ENCODE measurements at places on chromosomes 3 and 15.

- DNase-seq: no peak
These were observed 580.5 kb downstream of the NSUN3 start for GRCh38 chr3:94643400-94643799.

DNA sequence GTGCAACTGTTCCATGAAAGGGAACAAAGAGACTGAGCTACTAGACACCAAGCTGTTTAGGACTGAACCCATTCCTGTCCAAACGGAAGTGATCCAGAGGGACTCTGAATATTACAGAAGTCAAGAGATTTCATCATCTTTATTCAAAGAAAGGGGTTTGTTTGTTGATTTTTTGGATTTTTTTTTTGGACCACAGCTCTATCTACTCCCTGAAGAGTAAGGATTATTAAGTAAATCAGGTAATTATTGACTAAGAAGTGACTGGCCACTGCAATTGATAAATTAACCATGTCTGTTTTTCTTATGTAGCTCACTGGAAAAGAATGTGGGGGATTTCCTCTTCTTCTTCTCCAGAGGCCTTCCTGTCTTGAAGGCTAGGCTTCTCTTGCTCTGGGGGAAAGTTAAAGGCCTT lies 146.6 kb upstream of the TPM1 start:
- peak; percentile 96 for DNase-seq

- peak; percentile 60 for DNase-seq
These were observed 261.3 kb upstream of the NECTIN3 start for GRCh38 chr3:110810356-110810755.

- DNase-seq: no peak
These were observed 226.3 kb upstream of the MRPL3 start for GRCh38 chr3:131728898-131729642.

DNA sequence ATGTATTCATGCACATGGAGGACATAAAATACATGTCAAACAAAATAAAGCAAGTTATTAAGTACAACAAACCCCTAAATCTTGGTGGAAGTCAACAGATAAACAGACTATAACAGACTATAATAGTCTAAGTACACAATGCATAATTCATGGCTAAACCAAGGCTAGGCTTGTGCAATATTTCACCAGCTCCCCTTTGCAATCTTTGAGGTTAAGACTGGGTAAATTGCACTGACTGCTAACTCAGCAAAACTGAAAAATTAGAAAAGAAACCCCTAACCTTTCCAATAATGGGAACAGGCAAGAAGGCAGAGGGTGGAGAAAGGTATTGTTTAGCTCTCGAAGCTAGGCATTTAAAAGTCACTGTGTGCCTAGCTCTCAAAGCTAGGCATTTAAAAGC lies 304.9 kb upstream of the WNT5A start:
- no peak for DNase-seq

DNA sequence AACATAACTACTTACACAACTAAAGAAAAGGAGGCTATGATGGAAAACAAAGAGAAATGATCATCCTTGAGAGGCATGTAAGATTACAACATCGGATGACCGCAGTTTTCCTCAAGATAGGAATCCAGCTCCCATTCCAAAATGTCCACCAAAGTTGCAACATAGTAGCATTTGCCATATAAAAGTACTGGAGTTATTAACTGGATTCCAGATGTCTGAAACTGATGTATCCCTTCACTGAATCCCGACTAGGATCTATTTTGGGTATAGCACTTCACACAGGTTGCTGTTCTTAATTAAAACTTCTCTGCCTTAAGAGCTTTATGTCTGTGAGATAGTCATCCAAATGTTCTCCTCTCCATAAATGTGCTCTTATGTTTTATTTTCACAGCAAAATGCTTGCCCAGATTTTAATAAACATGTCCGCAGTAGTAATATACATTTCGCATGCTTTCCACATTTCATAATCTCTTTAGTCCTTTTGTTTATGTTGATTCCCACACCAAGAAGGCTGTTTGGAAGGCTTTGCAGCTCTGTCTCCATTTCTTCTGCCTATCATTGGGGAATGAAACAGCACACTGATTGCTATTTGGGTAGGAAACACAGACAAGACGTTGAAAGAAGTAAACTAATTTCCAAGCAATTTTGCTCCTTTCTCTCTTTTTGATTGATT lies 716.5 kb upstream of the CFAP20DC start:
- peak; percentile 75 for DNase-seq

GRCh38 chr15:83193721-83194120 lies 13.9 kb downstream of the HDGFL3 start:
- DNase-seq: no peak

DNA sequence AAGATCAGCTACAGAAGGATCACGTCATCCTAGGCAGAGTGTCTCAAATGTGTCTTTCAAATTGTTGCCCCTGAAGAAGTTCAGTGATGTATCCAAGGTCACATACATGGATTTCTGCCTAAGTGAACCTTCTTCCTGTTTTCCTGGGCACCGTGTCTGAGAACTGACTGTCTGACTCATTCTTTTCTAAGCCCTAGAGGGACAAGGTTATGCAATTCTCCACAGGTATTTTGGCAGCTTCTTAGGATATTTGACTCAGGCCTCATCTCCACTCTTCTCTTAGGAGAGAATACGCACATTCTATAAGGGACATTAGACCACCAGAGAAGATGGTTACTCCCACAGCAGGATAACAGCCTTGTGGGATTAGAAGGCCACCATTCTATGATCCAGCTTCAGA lies 391.9 kb upstream of the THBS1 start:
- DNase-seq: peak; percentile 98

GRCh38 chr3:39273119-39273518 lies 6.7 kb downstream of the CX3CR1 start:
- DNase-seq: no peak

GRCh38 chr15:27219636-27220035 lies 248.7 kb downstream of the GABRG3 start:
- no peak for DNase-seq

DNA sequence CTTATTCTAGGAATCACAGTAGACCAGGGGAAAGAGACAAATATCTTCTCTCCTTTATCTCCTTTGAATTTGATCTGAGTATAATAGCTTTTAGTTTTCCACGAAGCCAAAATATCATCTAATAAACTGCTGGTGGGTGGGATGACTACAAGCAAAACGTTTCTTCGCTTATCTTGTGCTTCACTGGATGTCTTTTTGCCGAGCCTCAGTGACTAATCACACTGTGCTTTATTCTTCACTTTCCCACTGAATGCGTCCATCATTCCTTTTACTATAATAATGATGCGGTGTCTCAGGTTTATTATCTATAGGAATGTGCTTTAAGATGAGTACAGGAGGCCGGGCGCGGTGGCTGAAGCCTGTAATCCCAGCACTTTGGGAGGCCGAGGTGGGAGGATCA lies 32.5 kb downstream of the CEP152 start:
- DNase-seq: no peak

GRCh38 chr15:47548231-47548630 lies 169.1 kb upstream of the SEMA6D start:
- no peak for DNase-seq

GRCh38 chr3:85737846-85738245 lies 779.1 kb downstream of the CADM2 start:
- DNase-seq: no peak

- DNase-seq: no peak
These were observed 592.8 kb downstream of the TUSC7 start for GRCh38 chr3:117302428-117302827.

DNA sequence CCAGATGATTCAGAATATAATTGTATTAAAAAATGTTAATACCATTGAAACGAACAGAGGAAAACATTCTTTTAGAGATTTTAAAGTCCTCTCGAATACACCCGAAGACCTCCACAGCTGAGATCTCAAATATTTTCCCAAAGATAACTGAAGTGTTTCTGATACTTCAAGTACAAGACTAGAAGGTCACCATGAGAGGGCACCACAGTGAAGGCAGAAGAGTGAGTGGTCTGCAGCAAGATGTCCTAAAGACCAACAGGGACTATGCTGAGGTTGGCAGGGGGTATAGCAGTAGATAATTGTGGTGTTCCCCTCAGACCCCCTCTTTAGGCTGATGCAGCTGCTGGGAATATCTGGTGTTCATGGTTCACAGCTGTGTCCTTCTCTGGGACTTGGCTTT lies 156.5 kb downstream of the PDCD6IP start:
- peak; percentile 23 for DNase-seq

GRCh38 chr3:137692803-137693431 lies 71.2 kb upstream of the SOX14 start:
- no peak for DNase-seq

DNA sequence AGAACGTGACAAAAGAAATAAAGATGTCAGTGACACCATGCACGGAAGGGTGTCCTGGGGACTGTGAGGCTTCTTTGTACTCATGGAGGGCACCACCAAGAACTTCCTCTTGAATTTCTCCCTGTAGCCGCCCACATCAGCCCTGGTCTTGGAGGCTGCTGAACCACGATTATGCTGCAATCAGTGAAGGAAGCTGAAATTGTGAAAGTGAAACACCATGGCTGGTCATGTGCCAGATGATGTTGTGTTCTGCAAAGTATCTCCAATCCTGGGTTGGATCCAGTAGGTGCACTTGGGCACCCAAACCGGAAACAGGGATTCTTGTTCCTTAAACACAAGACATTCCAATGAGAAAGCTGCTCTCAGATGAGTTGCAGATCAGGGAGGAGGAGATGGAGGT lies 104.4 kb upstream of the GOLGA6L6 start:
- DNase-seq: no peak

DNA sequence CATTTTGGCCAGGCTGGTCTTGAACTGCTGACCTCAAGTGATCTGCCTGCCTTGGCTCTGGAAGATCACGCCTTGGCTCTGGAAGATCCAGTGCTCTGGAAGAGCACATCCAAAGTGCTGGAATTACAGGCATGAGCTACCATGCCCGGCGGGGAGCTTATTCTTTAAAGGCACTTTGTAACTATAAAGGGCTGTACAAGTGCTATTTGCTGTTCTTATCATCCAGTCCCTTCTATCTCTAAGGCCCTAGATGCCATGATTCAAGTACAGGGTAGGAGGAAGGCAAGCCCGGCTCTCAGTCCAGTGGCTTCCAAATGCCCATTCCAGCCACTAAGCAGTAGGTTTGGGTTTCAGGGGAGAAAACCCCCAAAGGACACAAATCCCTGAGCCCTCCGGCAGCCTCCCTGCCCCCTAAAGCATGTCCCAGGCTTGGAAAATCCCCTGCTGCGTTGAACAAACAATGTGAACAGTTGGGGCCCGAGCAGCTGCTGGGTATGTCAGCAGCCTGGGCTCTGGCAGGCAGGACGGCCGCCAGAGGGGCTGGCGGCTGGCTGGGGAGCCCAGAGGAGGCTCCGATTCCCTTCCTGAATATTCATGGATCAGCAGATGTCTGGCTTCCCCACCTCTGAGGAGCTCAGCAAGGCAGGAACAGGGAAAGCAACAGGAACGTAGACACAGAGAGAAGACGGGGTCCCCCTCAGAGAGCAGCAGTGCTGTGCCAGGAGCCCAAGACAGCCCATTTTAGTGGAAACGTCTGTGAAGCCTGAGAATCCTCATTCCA lies 7.7 kb downstream of the IGDCC4 start:
- DNase-seq: no peak

GRCh38 chr3:25744470-25744869 lies 38.8 kb downstream of the NGLY1 start:
- DNase-seq: no peak

GRCh38 chr3:20078194-20078714 lies 38.0 kb downstream of the KAT2B start:
- no peak for DNase-seq

Measured in cardiac fibroblast (primary cell).